ENCODE measurements at places on chromosomes 1 and 21. TPM values are rescaled to one million over a fixed set of nuclear protein-coding genes. Genes with fewer than 3 reads are reported as not detected.
A peak's percentile ranks its signal among the peaks of the same experiment; 100 is the strongest.

GRCh38 chr1:236951672-236952071 is 52.6 kb downstream of the MT1HL1 start:
- DNase-seq: no peak

NR0B2 gene
- 7.2 TPM for total RNA-seq

GRCh38 chr1:20070357-20070756 is 363 bp downstream of the PLA2G5 start:
- DNase-seq: no peak

DNA sequence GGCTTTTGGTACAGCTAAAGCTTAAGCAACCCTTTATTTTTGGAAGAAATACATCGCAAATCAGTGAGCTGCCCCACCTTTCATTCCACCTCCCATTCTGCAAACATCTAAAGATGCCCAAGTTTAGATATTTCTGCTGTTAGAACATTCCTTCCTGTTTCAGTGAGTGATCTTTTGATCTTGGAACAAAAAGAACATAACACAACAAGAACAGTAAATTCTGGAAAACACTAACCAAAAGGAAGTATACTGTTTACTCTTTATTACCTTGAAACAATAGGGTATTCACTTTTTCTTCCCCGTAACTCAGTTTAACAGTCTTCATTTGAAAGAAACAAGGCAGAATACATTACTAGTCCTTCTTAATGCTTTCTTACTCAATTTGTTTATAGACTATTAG is 40.6 kb downstream of the HNRNPR start:
- DNase-seq: no peak

PAPPA2 gene
- 0.41 TPM for total RNA-seq

DNA sequence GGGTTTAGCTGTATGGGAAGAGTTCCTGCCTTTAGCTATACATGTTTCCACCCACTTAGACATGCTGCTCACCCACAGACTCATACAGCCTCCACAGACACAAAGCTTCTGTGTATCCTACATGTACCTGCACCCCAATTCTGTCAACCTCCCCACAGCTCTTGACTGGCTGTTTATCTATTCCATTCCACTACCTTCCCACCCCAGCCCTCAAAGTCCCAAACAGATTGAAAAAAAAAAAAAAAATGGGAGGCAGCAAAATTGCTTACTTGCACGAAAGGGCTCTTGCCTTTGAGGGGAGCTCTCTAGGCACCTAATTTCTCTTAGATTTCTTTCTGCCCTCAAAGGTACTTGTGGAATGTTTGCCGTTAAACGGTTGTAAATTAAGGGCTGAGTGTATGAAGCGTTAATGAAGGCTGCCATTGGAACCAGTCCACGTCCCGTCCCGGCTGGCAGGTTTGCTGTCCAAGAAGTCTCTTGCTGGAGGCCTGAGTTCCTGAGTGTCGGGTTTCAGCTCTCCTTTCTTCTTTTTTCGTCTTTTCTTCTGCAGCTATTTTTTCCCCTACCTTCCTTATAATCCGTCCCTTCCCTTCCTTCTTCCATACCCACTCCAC is 43.6 kb downstream of the PBX1 start:
- DNase-seq: peak; percentile 64

DNA sequence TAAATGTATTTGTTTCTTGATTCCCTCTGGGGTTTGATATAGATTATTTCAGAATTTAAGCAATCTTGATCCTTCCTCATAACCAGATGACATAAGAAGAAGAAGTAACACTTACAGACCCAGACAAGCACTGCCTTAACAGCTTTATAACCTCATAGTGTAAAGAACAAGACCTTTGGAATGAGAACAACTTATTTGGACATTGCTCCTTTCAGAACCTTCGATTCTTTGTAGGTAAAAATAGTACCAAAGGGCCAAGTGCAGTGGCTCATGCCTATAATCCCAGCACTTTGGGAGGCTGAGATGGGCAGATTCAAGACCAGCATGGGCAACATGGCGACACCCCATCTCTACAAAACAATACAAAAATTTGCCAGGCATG is 15.0 kb downstream of the TM2D1 start:
- no peak for DNase-seq

GRCh38 chr1:112850034-112850757 is 105.8 kb downstream of the SLC16A1 start:
- no peak for DNase-seq

SPRR4 gene
- total RNA-seq: not detected
